Urinary bladder (tissue), 4 donors: ENCODE measurements at places on chromosomes 12 and 14. TPM values are rescaled to one million over a fixed set of nuclear protein-coding genes. Genes with fewer than 3 reads are reported as not detected.

LBHD2 gene
- total RNA-seq, result not detected

CPNE6 gene
- total RNA-seq, result 0.58 TPM

GALNT9 gene
- total RNA-seq, result 2.4 TPM

TTC6 gene
- total RNA-seq, result 7.1 TPM

B3GNT4 gene
- 0.16 TPM for total RNA-seq
